NCI-H526 treated with DMSO at 0.1 percent for 48 hours (cell line): ENCODE measurements at places on chromosomes 7 and 10.

DNA sequence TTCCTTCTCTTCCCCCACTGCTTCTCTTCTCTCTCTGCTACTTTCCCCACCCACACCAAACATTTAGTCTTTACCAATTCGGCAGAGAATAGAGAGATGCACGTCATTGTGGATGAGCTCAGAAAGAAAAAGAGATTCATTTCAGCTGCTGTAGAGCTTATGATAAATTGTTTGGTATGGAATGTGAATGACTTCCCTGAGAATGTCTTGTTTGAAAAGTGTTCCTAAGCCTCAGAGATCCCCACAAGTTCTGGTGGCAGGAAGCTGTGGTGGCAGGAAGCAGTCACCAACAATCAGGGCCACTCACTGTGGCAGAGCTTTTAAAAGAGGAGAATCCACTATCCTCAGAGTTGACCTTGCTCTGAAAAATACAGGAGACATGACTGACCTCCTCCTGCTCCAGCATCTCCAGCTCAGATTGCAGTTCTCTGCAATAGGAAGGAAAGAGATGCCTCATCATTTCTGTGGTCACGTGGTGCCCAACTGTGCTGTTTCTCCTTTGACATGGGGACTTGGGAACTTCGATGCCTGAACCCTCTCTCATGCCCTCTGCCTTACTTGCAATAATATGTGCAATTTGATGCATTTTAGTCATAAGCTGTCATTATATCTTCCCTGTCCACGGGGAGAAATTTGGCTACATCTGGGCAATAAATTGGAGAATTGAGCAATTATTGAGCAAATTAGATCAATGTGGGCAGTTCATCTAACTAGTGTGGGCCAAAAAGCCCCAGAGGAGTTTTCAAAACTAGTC is 76.5 kb downstream of the BMPER start:
- DNase-seq: no peak

DNA sequence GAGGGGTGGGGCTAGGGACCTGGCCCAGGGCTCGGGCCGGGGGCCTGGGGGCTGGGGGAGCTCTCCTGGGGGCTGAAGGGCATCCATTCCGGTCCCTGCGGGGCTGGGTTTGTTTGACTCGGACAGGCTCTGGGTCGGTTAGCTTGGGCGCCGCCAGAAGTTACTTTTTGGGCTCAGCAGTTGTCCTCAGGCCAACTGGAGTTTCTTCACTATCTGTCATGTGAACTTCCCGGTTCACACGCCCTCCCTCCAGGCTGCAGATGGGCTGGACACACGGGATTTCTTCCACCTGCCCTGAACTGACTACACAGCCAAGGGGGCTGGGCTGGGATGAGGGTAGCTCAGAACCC is 3.8 kb downstream of the SLC4A2 start:
- DNase-seq: no peak

DNA sequence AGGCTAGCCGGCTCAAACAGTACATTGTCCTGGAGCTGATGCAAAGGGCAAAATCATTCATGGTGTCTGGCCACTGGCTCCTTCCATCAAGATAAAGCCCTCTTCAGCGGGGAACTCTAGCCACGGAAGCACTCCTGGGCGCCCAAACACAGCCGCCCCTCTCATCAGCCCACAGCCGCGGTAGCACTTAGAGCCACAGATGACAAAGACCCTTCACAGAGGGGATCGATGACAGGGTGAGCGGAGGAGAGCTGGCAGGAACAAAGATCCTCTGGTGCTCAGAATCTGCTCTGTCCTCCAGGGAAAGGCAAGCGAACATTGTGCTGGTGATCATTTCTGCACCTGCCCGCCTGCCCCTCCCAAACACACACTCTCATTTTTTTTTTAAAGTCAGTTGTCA is 222.2 kb upstream of the NRP1 start:
- DNase-seq: no peak

DNA sequence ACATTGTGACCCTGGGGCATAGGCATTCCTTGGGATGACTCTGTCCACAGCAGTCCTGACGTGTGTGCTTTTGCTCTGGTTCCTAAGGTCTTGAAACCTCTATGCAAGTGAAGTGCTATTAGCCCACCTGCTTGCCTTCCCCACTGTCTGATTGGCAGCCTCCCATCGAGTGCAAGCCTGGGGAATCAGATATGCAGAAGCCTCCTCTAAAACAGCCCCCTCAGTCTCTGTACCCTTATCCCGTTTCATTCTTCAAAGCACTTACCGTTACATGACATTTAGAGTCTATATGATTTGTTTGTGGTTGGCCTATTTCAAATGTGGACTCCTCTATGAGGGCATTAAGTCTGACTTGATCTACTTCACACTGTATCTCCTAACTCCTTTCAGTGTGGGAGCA is 4.3 kb downstream of the KIAA1217 start:
- DNase-seq: no peak

DNA sequence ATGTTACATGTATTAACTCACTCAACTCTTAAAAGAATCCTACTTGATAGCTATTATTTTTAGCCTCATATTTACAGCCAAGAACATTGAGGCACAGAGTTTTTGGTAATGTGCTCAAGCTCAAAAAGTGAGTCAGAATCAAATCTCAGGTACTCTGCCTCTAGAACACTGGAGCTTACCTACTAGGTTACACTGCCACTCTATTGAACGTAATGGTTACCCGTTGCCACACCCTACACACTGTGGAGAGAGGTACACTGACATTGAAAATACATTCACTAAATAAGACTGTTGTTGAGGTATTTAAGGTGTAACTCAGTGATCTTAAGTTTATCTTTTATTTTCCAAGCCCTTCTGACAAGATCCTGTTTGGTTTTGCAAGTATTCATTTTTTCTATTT is 17.9 kb downstream of the SLC26A3 start:
- no peak for DNase-seq

GRCh38 chr7:48296966-48297365 is 125.7 kb downstream of the ABCA13 start:
- no peak for DNase-seq
